Activated CD4-positive, alpha-beta T cell treated with anti-CD3 and anti-CD28 coated beads, Interleukin-10, Interleukin-2, amounts not matched to agents 100 ng/mL and 50 ng/mL, durations not matched to agents 16 hours and 8 hours (primary cell): ENCODE measurements at places on chromosomes 2 and 18.

DNA sequence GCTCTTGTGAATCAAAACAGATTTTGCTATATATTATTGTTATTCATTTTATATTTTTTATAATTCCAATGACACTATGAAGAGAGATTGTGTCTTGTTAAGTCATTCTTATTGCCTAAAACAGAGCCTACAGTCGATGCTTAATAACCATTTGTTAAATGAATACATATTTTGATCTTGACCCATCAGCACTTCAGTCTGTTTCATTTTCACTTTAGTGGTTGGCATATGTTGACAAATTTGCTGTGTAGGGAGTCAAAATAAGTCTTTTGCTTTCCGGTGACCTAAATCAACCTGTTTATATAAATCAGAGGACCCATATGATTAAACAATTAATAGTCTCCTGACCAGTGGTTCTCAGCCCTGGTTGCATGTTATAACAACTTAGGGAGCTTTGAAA is 97.1 kb downstream of the TXNL1 start:
- DNase-seq = no peak

GRCh38 chr2:199989822-199990221 is 34.4 kb downstream of the MAIP1 start:
- DNase-seq = no peak

DNA sequence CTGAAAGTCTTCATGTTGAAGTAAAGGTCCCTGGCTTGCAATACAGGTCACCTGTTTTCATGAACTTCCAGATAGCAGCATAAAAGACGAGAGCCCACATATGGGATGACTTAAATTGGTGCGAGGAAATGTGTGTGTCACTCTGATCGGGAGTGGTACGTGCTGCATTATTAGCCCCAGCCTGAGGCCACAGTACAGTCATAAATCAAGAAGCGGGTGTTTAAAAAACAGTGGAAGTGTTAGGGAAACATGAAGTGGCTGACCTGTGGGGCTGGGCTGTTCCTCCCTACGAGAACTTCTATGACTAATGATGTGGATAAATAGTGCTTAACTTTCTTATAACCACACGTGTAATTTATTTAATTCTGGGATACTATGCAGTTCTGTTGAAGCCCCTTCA is 24.4 kb downstream of the RDH14 start:
- DNase-seq = no peak

DNA sequence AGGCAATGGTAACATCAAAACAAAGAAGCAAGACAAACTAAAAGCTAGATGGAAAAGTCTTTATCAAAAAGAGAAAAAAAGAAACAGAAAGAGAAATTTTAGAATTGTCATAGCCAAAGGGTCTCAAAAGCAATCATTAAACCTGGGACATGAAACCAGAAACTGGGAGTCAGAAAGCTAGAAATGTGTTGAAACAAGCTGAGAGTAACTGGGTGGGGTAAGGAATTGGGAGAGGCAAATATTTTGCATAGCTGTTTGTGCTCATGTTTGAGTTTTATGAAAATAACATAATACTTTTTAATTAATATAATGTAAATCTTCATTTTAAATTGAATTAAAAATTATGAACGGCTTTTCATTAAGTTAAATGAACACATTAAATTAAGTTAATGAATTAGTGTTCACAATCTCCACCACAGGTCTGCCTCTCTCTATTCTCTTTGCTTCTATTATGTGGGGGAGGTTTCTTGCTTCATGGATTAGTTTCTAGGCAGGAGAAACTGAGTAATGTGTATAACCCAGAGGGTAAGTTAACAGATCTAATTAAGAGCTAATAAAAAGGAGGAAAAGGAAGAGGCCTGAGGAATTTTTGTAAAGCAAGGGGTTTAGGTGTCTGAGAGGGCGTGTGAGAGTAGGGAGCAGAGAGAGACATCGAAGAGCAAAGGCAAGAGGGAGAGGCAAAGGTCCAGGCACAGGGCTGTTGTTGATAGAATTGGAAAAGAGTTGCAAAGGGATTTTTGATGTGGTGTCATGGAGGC is 20.0 kb upstream of the SERPINB2 start:
- no peak for DNase-seq

DNA sequence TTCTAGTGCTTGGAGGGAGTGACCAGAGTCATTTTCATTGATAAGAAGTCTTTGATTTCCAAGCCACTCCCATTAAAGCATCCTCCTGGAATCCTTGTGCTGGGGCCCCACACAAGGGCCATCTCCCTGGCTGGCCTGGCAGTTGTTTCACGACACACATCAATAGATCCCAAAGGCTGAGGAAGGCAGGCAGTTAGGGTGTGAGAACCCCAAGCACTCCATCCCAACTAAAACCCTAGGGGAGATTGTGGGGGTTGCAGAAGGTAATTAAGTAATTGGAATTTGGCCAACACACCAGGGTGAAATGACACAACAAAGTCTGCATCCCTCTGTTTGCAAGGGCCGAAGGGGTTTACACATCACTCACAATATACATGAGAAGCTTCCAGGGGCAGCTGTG is 578.1 kb upstream of the SYT4 start:
- DNase-seq = no peak

DNA sequence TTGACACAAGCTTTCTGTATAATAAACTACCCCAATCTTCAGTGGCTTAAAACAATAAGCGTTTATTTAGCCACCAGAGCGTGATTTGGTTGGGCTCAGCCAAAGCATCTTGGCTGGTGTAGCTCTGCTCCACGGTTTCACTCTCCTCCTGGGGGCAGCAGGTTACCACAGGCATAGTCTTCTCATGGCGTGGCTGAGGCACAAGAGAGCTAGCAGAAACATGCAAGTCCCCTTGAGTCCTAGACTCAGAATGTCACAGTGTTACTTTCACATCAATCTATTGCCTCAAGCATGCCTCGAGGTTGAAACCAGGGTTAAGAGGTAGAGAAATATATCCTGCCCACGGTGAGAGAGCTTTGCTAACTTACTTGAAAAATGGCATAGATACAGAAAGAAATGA is 19.9 kb upstream of the SLC9A2 start:
- DNase-seq = no peak
